Hepatocyte (in vitro differentiated cells): ENCODE measurements at places on chromosomes 3 and 15. TPM values are rescaled to one million over a fixed set of nuclear protein-coding genes. Genes with fewer than 3 reads are reported as not detected.

GRCh38 chr15:62845241-62846126 lies 197.1 kb upstream of the TPM1 start:
- DNase-seq: peak; percentile 46

GRCh38 chr3:128706086-128706615 lies 19.8 kb upstream of the RAB7A start:
- no peak for DNase-seq

GRCh38 chr3:26422415-26422814 lies 200.2 kb upstream of the LRRC3B start:
- no peak for DNase-seq

STX19 gene
- 0.16 and 0.47 TPM in 2 replicates for total RNA-seq

DNA sequence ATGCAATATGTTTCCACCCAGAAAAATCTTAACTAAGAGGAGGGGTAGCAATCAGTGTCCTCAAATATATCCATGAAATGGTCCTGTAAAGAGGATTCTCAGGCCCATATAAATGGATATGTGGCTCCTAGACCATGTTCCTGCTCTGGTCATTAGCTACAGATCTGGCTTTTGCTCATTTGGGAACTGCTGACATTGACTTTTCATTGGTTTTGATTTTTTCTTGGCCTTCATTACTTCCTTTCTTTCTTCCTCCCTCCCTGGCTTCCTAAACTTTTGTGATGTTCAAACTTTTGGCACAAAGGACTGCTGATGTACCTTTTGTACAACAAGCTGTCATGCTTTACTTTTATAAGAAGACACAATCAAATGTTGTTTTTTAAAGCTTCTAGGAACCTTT lies 41.6 kb upstream of the SNRK start:
- DNase-seq: no peak

TF gene
- 373 and 577 TPM in 2 replicates for total RNA-seq
